ENCODE measurements at places on chromosomes 2 and 18. TPM values are rescaled to one million over a fixed set of nuclear protein-coding genes. Genes with fewer than 3 reads are reported as not detected.

Gene ADRA2B
- total RNA-seq, result 0.09 TPM

Gene GPR45
- not detected for total RNA-seq

Gene EIF4E2
- 83.5 TPM for total RNA-seq

Gene SGPP2
- total RNA-seq, result 0.42 TPM

Gene CCDC85A
- 0.26 TPM for total RNA-seq

Gene CCL20
- total RNA-seq, result 4.2 TPM

Gene ANKMY1
- total RNA-seq, result 9.6 TPM

Gene IL18RAP
- total RNA-seq, result not detected

Gene FKBP7
- total RNA-seq, result 9.7 TPM

Gene RGPD3
- 0.18 TPM for total RNA-seq

Gene NEUROD1
- not detected for total RNA-seq

Gene SMAD7
- total RNA-seq, result 20.7 TPM

All from A549 treated with Mapracorat at 1 μM for 4 hours (cell line).